ENCODE measurements at places on chromosomes 5 and 9.

DNA sequence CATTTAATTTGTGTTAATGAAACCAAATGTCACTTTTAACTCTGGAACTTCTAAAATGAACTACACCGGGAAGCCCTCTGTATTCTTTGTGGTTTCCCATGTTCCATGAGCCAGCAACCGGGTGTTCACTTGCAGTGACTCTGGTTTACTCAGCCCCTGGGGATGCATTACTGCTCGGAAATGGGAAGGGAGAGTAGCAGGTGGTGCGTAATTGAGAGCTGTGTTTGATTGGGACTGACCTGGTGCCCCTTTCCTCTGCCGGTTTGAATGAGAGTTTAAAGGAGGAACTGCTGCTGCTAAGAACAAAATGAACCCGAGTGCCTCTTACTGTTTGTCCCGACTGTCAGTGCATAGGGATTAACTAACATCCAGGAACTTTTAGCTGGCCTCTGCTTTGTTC, 100.1 kb upstream of the DHFR start:
- DNase-seq: peak; percentile 64

DNA sequence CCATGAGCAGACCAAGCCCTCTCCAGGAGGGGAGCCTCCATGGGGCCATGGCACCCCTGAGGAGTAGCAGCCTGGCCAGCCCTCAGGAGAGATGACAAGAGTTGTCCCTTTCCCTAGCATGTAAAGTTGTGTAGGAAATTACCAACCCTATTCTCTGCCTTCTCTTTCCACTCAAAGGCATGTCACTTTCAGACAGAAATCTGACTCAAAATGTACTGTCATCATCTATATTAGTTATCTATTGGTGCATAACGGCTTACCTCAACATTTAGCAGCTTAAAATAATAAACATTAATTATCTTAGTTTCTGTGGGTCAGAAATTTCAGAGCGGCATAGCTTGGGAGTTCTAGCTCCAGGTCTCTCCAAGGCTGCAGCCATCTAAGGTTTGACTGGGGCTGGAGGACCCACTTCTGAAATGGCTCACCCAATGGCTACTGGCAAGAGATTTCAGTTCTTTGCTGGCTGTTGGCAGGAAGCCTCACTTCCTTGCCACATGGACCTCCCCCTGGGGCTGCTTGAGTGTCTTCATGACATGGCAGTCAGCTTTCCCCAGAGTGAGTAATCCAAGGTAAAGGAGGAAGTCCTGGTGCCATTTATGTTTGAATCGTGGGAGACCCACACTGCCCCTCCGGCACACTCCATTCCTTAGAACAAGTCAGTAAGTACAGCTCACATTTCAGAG, 632.3 kb downstream of the CCDC171 start:
- DNase-seq: no peak

DNA sequence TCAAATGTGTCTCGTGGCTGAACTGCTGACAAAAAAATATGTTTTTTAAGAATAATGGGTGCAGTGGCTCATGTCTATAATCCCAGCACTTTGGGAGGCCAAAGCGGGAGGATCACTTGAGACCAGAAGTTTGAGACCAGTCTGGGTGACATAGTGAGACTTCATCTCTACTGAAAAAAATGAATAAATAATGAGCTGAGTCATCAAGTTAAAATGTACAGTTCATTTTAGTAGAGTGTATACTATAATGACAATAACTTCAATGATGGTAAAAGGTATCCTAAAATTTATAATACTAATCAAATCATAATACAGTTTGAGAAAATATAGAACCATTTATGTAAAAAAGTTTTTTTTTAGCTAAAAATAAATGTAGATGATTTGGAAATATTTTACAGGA, 37.9 kb upstream of the TJP2 start:
- no peak for DNase-seq

GRCh38 chr5:142221091-142221860, 103.5 kb downstream of the SPRY4 start:
- no peak for DNase-seq

DNA sequence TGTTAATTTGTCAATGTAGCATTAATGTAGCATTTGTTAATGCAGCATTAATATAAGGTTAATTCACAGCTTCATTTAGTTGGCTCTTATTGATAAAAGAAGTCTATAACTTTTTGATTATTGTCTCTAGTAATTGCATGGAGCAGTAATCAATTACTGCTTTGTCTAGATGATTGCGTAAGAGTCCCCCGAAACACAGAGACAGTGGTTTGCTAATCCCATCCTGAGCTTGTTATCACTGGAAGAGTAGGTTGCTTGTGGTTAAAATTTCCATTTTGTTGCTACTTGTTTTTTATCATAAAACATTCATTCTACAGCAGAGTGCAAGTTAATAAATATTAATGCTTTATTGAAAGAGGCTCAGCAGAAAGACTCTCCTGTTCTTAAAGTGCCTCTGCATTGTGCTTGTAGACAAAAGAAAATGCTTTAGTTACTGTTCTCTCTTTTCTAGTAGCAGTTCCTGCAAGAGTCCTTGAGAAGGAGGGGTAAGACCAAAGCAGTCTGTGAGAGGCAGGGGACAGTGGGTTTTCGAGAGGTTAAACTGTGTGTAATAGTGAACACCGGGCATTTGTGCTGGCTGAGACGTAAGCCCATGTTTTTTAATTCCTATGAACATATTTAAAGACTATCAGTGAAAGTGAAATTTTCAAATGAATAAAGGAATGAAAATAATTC, 291.7 kb downstream of the TRPM3 start:
- DNase-seq: no peak

GRCh38 chr9:136189394-136190236, 15.3 kb downstream of the LHX3 start:
- no peak for DNase-seq

DNA sequence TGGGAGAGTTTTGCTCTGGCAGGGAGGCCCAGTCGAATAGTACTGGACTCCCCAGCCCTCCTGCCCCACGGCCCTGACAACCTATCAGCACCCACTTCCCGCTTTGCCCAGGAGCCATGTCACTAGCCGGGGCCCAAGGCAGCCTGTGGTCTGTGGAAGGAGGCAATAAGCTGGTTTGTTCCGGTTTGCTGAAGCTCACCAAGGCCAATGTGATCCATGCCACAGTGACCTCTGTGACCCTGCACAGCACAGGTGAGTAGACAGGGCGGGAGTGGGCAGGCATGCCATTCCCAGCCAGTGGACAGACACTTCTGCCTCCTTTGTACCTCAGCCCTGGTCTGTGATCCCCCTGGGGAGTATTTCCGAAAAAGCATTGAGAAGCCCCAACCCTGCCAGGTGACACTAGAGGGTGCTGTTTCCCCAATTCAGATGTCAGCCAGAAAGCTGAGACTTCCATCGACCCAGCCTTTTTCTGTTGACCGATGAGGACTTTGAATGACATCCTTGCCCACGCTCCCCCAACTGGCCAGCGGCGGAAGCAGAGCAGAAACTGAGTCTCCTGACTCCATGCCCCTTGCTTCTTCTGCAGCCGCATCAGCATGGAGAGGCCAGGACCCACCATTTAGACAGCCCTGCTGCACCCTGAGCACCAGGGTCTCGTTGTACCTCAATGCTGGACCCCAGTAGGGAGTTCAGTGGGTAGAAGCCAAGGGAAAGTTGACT, 9.6 kb downstream of the PCYOX1L start:
- peak; percentile 10 for DNase-seq

DNA sequence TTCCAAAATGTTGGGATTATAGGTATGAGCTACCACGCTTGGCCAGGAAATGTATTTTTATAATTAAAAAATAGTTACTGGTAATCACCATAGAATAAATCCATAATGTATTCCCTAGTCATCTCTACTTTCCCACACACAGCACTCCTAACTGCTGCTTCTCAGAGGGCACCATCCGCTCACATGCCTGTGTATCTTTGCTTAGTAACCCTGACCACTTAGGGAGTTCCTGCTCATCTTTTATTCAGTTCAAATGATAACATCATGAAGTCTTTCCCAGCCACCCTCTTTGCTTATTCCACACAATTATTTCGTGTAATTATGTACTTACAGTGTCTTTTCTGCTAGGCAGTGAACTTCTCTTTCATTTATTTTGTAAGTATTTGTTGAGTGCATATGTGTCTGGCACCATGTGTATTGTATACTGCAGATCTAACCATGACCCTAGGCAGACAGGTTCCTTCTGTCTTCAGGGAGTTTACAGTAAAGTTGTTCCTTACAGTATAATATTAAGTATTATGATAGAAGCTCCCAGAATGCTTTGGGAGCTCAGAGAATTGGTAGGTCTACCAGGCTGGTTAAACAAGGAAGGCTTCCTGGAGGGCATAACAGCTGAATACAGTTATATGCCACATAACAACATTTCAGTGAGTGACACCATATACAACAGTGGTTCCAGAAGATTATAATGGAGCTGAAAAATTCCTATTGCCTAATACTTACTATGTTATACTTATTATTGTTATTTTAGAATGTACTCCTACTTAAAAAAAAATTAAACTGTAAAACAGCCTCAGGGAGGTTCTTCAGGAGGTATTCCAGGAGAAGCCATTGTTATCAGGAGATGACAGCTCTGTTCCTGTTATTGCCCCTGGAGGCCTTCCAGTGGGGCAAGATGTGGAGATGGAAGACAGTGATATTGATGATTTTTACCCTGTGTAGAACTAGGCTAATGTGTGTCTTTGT, 39.2 kb downstream of the DCAF10 start:
- no peak for DNase-seq

DNA sequence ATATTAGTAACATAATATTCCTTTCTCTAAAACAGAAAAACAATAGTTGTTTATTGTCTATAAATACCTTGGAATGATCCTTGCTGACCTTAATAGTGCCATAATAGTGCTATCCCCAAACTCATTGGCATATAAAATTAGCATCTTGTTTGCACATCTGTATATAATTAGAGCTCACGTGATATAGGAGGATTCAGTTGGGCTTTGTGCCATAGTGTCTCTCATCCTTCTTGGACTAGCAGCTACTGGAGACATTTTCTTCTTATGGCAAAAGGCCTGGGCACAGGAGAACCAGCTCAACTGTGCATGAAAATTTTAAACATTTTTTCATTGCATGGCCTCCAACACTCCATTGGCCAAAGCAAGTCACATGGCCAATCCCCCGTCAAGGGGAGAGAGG, 342.5 kb downstream of the SPATA31D1 start:
- DNase-seq: no peak

DNA sequence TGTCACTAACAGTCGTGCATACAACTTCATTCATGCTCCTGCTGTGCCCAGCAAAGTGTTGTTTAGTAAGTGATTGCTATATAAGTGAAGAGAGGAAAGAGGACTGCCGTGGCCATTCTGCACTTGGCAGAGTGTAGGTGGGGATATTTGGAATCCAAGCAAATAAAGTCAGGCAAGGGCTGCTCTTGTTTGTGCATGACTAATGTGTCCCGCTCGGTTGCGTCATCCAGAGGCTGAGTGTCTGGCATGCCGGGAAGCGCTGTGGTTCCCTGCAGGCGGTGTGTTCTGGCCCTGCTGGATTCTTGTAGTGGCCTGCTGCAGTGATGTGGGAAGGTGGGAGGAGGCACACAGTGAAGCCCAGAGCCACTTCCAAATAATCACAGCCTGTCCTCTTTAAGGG, 136.9 kb upstream of the ANKH start:
- DNase-seq: no peak

GRCh38 chr9:108386859-108387384, 468.9 kb downstream of the ACTL7B start:
- no peak for DNase-seq

DNA sequence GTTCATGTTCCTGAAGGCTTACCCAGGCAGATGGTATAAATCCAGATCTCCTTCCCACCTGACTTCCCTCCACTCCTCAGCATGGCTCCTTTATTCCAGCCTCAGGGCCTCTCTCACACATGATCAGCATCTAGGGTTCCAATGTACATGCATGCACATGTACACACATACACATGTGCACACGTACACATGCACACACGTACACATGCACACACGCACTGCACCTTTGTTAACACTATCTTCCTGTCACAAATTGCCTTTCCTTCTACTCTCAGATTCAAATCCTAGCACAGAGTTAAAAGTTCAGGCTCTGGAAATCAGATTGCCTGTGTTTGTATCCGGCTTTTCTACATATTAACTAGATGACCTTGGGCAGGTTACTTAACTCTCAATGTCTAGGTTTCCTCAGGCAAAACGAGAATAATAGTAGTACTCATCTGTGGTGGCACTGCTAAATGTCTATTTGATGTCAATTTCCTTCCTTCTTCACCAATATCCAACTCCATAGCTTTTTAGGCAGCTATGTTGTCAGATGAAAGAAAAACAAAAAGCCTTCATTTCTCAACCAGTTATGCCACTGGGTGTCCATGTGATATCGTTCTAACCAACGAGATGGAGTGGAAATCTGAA, 12.8 kb upstream of the SELENOP start:
- no peak for DNase-seq

DNA sequence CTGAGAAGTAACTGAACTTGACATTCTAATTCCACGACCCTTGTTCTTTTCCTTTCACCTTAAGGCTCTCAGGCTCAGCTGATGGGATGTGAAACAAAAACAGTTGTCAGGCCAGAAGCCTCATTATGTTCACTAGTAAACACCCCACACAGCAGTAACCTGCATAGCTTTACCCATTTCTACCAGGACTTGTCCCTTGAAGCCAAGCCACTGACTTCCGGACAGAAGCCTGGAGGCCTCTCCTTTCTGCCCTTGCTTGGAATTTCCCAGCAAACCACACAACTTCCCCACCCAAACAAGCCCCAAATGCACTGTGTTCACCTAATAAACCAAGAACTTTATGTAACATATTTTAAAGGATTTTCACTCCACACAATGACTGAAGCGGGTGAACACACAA, 19.6 kb downstream of the PRUNE2 start:
- DNase-seq: no peak

Data from NCI-H2171 (cell line).